Kidney epithelial cell (primary cell): ENCODE measurements at places on chromosomes 1 and 21.

GRCh38 chr1:162629651-162630050, 2.6 kb upstream of the DDR2 start:
- DNase-seq, result no peak

- no peak for DNase-seq
Measured at GRCh38 chr1:6424000-6424565, 493 bp upstream of the ESPN start.

DNA sequence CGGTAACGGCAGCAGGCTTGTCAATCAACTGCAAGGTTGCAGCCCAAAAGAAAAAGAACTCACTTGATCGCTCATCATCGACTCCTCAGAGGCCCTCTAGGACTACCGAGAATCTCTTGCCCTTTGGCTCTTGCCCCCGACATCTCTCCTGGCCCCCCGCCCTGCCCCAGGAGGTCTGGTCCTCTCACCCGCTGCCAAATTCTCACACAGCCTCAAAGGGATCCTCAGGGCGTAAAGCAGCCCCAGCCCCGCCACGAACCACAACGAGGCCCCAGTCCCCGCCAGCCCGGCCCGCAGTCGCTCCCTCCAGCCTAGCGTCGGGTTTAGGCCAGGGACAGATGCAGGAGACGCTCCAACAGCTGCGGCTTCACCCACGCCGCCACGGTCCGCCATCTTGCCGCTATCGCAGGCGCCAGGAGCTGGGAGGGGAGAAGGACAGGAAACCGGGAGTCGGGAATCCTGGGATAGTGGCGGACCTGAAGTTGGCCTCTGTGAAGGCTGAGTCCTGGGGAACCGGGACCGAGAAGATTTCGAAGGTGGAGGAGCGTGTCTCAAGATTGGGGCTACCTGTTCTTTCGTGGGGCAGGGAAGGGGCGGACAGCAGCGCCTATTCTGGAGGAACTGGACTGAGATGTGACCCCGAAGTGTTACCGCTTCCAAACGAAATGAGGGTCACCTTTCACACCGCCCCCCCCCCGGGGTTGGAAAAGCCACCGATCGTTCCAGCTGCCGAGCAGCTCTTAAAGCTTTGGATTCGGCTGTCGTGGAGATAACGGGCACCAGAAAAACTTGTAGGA, at the start of gene ST7L:
Gene ST7L, minus strand, starts transcription at position 421 of the 797 bp plus-strand sequence. Its CDS starts 28 bp downstream, at position 393.
- DNase-seq, result peak; percentile 26

GRCh38 chr21:42107177-42107880, 36.2 kb downstream of the UMODL1 start:
- no peak for DNase-seq

GRCh38 chr21:34611528-34611927, 3.4 kb downstream of the RCAN1 start:
- DNase-seq, result no peak

DNA sequence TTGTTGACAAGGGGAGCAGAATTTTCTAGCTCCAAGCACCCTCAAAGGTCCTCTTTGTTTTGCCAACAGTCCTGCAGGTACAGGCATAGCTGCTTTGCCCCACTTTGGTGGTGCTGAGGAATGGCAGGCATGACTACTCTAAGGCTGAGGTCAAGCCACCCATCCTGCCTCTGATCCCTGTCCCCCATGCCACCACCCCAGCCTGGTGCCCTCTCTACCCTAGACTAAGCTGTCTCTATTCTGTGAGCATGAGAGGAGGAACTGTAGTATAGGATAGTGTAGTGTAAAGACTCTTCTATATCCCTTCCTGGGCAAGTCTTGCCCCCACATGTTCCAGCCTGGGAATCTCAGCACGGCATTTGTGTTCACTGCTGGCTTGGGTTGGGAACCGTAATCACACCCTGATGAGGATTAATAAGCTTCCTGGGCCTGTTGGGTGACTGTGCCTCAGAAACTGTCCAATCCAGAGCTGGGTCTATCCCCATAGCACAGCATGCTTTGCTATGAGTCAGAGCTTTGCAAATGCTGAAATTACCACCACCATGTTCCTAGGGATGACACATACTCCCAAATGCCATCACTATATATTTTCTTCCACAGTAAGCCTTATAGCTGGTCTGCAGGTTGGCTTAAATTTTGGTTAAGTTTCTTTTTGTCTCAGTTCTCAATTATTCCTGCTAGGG, 105.7 kb upstream of the PPP2R5A start:
- DNase-seq, result peak; percentile 73

- no peak for DNase-seq
Measured at GRCh38 chr1:184153731-184154130, 102.2 kb downstream of the TSEN15 start.

DNA sequence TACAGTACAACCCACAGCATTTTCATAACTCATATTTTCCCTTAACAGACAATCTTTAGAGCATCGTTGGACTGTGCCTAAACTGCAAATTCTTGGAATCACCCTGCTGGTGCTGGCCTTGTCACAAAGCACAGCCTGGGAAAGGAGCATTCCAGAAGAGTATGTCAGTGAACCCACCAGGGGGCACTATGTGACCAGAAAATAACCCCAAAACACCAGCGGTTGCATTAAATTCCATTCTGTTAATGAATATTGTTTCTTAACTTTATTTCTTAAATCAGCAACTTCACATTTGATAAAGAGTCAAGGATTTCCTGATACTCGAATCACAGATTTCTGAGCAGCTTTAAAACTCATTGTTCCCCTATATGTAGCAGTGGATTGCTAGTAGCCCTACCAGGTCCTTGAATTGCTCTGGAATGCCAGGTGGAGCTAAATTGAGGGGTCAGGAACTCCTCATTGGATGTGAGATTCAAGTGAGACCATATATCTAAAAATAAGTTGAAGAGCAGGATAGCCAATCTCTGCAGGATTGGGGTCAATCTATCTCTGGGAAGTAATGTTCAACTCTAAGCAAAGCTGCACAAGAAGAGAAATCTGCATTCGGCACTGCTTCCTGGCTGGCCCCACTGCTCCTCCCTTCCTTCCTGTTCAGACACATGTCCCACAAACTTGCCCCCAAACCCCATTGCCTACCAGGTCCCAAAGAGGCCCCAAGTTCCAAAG, 12.7 kb upstream of the RAB4A start:
- peak; percentile 28 for DNase-seq

GRCh38 chr1:50257940-50258685, 149.4 kb downstream of the ELAVL4 start:
- no peak for DNase-seq

DNA sequence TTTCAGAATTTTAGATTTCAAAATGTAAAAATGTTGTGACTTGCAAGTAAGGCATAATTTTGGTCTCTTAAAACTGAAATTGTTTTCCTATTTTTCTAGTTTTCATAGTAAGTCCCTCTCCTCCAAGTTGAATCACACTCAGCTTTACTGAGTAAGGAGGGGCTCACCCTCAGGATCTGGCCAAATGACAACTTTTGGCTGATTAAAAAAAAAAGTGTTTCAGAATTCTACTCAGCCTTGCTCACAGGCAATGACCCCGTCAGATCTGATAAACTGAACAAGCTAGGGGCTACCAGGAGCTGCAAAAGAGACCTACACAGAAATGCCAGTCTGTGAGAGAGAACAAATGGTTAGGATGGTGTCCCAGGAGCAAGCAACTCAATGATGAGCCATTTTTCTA, 159.8 kb downstream of the PBX1 start:
- no peak for DNase-seq

DNA sequence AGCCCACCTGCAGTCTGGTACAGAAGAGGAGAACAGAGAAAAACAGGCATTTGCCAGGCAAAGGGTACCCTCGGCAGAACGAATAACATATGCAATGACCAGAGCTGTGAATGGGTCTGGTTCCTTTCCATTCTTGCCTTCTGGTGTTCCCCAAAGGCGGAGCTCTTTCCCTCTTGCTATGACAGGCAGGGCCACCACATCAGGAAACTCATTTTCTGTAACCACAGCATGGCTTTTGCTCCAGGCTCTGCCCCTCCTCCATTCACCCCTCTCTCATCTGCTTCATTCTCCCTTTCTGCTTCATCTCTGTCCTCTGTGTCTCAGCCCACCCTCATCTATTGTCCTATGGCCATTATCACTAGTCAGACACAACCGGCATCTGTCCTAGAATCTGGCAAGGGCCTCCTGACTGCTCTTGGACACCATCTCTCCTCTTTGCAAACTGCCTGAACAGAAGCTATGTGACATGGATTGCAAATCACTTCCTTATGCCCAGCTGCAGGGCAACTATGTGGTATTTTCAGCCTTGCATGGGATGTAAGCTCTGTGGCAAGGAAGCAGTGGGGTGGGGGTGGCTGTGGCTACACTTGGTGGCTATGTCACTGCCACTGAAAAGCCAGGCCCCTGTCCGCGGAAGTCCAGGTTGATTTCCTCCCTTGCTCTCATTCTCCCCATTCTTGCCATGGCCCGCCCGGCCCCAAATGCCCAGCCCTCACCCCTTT, 78.8 kb upstream of the ABCD3 start:
- DNase-seq, result no peak

DNA sequence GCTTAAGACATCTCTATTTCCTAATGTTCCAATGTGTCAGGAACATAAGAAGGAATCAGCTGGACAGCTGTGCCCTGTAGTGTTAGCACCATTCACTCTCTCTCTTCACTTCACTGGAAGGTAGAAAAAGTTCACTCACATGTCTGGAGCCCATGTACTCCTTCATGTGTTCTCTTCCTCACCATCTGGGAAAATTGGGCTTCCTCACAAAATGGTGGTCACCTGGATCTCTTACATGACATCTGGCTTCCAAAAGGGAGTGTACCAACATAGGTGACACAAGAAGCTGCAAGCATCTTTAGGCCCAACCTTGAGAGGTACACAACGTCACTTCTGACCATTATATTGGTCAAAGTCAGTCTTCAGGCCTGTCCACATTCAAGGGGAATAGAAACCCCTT, 882.6 kb downstream of the LTN1 start:
- no peak for DNase-seq

DNA sequence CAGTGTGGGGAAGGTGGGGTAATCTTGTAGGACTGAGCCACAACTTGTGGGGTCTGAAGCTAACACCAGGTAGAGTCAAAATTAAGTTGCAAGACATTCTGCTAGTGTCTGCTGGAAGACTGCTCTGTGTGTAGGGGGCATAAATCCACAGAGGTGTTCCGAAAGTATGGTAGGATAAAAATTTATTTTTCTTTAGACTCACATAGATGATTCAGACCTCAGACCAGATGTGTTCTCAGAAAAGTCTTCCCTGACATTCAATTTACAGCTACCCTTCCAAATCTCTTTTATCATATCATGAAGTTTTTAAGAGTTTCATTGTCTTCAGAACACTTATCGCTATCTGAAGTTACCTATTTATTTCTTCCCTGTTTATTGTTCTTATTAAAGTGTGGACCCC, 21.3 kb downstream of the DUSP10 start:
- no peak for DNase-seq

GRCh38 chr1:153680120-153680403, 1.6 kb downstream of the NPR1 start:
- DNase-seq, result no peak

DNA sequence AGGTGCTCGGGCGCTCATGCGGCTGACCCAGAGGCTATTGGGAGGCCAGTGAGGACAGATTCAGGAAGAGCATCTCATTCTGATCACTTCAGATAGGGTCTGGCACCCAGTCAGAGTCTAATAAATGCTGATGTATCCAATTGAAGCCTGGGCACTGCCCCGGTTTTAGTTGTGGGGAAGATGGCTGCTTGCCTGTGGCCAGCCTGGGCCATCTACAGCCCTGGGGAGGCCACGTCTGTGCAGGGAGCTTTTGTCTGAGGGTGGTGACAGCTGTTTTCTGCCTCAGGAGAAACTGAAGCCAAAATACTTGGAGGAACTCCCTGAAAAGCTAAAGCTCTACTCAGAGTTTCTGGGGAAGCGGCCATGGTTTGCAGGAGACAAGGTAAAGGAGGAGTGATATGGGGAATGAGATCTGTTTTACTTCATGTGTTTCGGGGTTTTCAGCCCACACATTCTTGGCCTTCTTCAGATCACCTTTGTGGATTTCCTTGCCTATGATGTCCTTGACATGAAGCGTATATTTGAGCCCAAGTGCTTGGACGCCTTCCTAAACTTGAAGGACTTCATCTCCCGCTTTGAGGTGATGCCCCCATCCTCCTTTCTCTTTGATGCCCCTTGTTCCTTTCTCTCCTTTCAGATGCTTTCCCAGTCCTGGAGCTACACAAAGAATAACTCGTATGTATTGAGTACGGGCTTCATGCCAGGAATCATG, 2.8 kb downstream of the GSTM5 start:
- no peak for DNase-seq

- no peak for DNase-seq
Measured at GRCh38 chr1:3898475-3898735, 1.7 kb downstream of the C1orf174 start.

- DNase-seq, result no peak
Measured at GRCh38 chr1:241140670-241141069, 216.3 kb downstream of the RGS7 start.

- no peak for DNase-seq
Measured at GRCh38 chr1:94803106-94803505, 17.1 kb upstream of the SLC44A3 start.

GRCh38 chr1:228161866-228162265, 3.7 kb upstream of the IBA57 start:
- no peak for DNase-seq

- no peak for DNase-seq
Measured at GRCh38 chr1:30286241-30286987, 437.0 kb downstream of the MATN1 start.

DNA sequence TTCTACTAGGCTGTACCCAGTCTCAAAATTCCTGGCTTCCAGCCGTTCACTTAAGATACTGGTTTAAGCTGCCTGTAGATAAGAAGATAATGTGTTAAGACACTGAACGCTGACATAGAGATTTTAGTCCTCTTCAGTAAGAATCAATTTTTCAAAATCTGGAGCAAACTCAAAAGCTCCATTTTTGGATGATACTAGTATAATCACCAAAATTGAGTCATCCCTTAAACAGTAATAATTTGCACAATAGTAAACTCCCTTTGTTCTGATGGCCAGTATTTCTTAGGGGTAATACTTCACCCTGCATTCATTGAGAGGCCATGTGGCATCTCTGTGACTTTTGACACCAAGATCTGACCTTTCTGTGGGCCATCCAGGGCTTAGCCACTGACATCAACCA, 299.8 kb upstream of the USP25 start:
- no peak for DNase-seq

DNA sequence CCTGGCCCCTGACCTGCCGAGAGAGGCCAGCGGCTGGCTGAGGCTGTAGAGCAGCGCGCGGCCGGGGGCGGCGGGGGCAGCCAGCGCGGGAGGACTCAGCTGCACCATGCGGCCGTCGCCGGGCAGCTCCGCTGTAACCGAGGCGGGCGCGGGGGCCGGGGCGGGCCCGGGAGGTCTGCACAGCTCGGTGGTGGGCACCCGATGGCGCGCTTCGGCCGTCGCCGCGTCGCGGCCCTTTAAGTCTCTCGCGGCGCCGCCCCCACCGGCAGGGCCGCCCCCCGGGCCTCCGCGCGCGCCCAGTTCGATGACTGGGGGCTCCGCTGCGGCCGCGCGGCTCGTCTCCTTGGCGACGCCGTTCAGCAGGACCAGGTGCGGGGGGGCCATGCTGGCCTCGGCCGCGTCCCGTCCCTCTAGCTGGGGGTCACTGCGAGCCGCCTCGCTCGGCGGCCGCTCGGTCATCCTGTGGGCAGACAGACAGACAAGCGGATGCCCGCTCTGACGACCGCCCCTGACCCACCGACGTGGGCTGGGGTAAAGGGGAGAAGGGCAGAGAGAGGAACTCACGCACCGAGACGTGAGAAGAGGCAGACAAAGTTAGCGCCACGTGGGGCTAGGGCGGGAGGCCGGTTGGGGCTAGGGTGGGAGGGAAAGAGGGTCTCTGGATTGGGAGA, 6.5 kb downstream of the TAL1 start:
- DNase-seq, result no peak
